Smooth muscle cell of the brain vasculature (primary cell): ENCODE measurements at places on chromosomes 5 and 9.
A peak's percentile ranks its signal among the peaks of the same experiment; 100 is the strongest.

DNA sequence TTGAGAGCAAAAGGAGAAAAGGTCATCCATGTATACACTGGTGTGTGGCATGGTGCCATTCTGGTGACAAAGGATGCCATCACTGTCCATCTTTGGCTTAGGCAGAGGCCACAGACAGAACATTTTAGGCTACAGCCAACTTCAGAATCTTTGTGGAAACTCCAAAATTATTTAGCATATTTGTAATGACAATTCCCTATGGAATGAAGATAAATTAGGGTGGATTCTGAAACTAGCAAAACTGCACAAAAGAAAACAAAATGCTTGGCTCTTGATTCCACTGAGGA lies 92.5 kb downstream of the FBXW11 start:
- DNase-seq: no peak

- DNase-seq: peak; percentile 72
Observed at GRCh38 chr9:137456061-137456863, 2.9 kb downstream of the NSMF start.

DNA sequence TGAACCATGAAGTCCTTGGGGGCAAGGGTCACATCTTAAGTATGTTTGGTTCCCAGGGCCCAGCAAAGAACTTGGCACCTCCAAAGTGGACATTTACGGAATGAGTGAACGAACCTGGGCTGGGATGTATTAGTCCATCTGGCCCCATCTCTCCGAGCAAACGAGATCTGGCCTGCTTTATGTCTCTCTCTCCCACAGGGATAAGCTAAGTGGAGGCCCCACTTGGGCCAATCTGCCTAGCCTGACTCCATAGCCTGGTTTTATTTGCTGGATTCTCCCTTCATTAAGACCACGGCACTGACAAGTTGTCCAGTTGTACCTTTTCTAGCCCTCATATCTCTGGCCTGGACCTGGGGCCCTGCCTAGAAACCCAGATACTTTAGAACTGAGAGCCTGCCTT lies 2.1 kb downstream of the TTLL11 start:
- DNase-seq: no peak

DNA sequence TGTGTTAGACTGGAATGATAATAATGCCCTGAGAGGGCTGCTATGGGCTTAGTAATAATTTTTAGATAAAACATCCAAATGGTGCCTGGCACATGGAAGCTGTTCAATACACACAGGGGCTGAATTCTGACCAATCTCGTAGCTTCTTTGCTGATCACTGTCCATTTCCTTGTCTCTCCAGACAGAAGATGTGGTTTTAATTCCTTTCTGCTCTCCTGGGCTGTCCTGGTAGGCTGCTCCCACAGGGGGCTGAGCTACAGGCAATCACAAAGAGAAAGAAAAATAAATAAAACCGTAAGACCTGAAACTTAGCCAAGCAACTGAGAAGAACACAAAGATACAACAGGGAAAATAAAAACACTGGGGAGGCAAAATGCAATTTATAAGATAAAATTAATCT lies 136.5 kb downstream of the CDK5RAP2 start:
- peak; percentile 75 for DNase-seq

GRCh38 chr9:33416996-33417395 lies 14.6 kb upstream of the AQP7 start:
- no peak for DNase-seq

DNA sequence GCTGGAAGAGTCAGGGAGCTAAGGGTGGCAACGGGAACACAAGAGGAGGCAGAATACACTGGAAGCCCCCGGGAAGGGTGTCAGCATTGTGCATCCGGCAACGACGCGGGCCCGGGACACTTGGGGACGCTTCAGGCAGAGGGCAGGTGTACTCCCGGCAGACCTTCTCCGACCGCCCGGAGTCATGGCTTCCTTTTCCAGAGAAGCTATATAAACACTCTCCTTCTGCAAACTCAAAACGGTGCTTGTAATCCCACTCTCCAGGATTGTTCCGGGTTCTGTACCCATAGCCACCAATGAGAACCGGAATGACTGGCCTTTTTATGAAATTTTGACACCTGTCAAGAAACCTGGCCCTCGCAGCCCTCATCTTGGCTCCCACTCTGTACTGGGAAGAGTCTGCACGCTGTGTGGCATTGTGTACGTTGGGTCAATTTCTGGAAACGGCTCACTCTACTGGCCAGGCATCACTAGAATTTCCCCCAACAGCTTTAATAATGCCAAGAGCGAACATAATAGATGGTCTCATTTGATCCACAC lies 462 bp upstream of the MCC start:
- no peak for DNase-seq

GRCh38 chr9:134984372-134985265 lies 66.9 kb upstream of the FCN1 start:
- no peak for DNase-seq

- peak; percentile 72 for DNase-seq
Observed at GRCh38 chr5:157366741-157367674, 93.0 kb upstream of the NIPAL4 start.

DNA sequence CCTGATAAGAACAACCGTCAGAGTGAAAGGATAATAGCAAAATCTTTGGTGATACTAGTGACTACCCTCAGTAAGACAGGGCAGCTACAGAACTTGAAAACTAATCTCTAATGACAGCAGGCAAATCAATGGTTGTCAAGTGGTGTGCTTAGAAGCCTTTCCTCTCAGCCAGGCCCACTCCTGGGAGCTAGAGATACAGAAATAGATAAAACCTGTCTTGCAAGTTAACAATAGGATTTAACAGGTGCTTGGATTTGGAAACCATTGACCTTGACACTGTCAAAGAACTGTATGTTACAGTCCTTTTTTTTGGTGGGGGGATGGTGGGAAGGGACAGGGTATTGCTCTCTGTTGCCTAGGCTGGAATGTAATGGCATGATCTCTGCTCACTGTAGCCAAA lies 118.6 kb downstream of the BASP1 start:
- no peak for DNase-seq

- DNase-seq: no peak
Observed at GRCh38 chr9:21443849-21444625, 3.8 kb downstream of the IFNA1 start.

DNA sequence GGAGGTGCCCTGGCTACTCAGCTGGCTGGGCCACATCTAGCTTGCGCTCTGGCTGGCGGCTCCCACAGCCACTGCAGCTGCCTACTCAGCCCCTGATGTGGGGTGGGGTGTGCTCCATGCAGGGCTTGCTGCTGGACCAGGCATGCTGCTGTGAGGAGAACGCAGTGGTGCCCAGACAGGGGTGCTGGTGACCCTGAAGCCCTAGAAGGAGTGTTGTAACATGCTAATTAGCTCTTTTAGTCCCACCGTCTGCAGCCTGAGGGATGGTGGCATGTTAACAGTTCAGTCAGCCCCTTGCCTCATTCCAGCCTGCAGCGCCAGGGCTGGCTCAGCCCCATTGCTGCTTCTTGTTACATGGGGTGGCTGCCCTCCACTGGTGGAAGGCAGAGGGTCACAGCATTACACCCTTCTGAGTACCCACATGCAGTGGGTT lies 642.3 kb downstream of the DMRTA1 start:
- DNase-seq: no peak

DNA sequence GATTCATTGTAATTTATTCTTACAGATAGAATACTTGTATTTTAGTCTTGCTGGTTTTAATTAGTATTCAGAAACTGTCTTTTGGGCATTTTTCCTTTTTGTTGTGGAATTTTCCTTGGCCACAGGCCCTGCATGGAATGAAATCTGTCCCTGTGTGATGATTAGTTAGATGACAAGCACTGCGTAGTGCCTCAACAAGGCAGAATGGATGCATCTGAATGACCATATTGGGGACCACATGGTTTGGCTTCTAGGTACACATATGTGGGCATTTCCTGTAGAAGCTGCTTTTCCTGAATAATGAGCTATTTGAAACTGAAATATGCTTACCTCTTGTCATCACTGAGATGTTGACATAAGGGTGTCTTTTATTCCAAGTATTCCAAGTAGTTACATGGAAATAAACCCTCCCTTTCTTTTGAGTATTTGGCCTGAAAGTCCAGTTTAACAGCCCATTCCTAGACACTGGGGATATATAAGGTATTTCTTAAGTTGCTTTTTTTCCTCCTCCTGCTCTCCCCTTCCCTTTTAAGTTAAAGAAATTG lies 147.3 kb downstream of the YTHDC2 start:
- DNase-seq: no peak

- DNase-seq: no peak
Observed at GRCh38 chr5:178644826-178645545, 18.1 kb upstream of the CLK4 start.

GRCh38 chr5:123486951-123487655 lies 24.9 kb upstream of the CSNK1G3 start:
- DNase-seq: no peak

- no peak for DNase-seq
Observed at GRCh38 chr9:18456624-18457237, 17.2 kb upstream of the ADAMTSL1 start.

- DNase-seq: peak; percentile 59
Observed at GRCh38 chr9:129225815-129226214, 47.8 kb upstream of the IER5L start.

DNA sequence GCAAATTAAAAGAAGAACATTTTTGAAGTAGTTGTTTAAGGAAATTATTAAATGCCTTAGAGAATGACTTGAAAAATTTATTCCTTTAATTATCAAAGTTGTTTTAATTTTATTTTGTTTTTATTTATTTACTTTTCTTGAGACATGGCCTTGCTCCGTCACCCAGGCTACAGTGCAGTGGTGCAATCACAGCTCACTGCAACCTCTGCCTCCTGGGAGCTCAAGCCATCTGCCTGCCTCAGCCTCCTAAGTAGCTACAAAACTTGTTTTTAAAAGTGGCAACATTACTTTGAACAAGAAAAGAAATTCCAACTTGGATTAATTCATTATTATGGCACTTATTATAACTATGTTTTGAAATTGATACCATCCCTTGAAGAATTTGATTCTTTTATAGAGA lies 29.0 kb downstream of the CDO1 start:
- no peak for DNase-seq

DNA sequence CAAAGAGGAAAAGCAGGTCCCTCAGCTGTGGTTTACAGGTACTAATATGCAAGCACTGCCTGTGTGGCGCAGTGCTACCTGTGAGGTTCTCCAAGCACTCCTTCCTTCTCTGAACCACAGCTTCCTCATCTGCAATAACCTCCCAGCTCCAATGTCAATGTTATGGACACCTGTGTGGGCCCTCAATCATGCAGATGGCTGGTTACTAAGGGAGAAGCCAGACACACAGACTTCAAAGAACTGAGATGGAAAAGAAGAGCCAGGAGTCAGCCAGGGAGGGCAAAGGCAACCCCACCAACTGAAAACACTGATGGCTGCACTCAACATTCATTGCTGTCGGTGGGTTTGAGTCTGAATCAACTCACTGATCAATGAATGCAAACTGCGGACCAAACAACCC lies 77.7 kb downstream of the NR6A1 start:
- no peak for DNase-seq

DNA sequence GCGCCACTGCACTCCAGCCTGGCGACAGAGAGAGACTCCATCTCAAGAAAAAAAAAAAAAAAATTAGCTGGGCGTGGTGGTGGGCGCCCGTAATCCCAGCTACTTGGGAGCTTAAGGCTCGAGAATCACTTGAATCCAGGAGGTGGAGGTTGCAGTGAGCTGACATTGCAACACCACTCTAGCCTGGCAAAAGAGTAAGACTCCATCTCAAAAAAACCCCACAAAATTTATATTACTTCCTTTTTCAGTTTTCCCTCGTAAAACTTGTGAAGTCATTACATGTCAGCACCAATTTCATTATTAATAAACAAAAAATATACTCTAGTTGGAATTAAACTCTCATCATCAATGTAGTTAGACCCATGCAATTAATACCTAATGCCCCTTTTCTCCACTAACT lies 43.9 kb downstream of the SHLD3 start:
- no peak for DNase-seq
